NCI-H510A (cell line): ENCODE measurements at places on chromosomes 3 and 15.

DNA sequence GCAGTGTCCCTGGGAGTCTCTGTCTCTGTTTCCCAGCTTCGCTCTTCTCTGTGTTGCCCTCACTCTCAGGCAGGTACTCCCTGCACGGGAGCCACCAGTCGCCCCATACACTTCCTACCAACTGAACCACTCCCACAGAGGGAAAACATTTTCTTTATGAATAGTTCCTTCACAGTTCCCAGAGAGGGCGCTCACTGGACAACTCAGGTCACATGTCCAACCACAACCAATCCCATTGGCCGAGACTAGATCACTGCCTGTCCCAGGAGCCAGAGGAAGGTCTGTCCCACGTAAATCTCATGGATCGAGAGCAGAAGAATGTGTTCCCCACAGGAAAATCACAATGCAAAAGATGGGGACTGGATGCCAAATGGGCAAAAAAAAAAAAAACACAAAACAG is 26.1 kb downstream of the GRK7 start:
- no peak for DNase-seq

DNA sequence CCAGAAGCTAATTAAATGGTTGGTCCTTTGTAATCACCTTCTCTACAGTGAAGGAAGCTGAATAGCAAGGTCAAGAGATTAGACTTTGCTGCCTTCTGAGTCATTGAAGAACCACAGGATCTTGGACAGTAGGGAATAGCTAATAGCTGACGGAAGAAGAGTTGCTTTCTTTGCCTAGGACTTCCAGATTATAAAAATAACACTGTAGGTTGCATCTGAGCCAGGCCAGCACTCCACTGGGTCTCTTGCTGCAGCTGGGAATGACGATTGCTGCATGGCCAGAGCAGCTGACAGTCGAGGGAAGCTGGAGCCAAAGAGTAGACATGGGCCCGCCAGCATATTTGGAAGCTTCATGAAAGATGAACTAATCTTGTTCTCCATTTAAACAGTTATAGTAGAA is 81.5 kb upstream of the KCNMB2 start:
- DNase-seq = no peak

GRCh38 chr3:48709051-48709461 is 8.0 kb downstream of the IP6K2 start:
- DNase-seq = no peak

DNA sequence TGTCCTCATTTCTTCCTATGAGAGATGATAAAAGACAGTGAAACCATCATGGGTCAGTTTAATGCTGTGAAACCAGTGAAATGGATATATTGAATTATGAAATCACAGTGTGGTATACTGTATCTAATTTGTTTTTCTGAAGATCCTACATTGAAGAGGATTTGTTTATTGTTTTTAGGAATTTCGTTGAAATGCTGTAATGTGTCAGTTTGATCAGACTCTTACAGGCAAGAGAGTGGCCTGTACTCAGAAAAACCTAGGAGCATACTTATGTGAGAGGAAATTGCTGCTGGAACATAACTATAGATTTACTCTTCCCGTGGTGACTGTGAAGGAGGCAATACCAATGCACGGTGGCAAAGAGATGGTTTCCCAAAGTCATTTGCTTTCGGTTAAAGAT is 29.1 kb upstream of the ONECUT1 start:
- DNase-seq = no peak

DNA sequence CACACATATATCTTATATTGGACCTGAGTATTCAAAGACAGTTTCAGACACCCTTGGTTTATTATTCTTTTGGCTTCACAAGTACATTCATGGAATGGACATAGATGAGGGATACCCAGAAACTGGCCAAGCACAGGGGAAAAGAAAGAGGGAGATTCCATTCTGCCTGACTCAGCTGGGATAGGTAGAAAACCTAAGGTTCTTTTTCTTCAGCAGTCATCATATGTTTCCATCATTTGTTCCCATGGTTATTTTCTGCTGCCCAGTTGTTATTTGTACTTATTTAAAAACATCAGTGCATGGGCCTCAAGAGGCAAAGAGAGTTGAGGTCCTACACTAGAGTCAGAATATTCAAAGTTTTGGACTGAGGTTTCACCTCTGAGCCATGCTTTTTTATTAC is 91.8 kb downstream of the FILIP1L start:
- DNase-seq = no peak

GRCh38 chr3:40518848-40519247 is 5.9 kb upstream of the ZNF621 start:
- no peak for DNase-seq

DNA sequence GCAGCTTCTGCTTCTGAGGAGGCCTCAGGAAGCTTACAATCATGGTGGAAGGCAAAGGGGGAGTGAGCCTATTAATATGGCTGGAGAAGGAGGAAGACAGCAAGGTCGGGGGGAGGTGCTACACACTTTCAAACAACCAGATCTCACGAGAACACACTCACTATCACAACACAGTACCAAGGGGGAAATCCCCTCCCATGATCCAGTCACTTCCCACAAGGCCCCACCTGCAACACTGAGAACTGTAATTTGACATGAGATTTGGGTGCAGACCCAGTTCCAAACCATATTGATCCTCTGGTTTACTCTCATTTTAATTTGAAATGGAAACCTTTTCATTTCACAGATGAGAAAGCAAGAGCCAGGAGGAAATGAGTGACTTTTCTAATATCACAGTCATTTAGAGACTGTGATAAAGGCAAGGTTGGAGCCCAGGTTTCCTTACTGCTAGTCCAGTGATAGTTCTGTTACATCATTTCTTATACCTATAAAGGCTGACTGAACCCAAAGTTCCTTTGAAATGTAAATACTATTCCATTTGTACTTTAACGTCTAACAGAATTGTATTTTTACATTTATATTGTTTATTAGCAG is 105.8 kb upstream of the GAP43 start:
- DNase-seq = no peak

- no peak for DNase-seq
These were observed 19.7 kb upstream of the PSMD6 start for GRCh38 chr3:64042952-64043351.

- DNase-seq = no peak
These were observed 19.7 kb downstream of the ANKDD1A start for GRCh38 chr15:64931381-64931780.

DNA sequence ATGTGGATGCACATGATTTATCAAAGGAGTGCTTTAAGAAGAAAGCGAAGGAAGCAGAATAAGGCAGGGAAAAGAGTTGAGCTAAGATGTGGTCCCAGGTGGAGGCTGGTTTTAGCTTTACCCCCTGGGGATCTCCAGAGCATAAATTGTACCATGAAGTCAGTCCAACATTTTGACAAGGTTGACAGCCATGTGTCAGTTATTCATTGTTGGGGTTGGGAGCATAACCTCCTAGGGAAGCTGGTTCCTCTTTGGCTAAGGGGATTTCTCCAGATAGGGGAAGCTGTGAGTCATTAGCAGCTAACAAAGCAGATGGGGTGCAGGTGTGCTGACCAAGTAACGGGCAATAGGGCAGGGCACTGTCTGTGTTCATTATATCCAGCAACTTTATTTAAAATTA is 123.7 kb upstream of the IGSF10 start:
- DNase-seq = no peak

DNA sequence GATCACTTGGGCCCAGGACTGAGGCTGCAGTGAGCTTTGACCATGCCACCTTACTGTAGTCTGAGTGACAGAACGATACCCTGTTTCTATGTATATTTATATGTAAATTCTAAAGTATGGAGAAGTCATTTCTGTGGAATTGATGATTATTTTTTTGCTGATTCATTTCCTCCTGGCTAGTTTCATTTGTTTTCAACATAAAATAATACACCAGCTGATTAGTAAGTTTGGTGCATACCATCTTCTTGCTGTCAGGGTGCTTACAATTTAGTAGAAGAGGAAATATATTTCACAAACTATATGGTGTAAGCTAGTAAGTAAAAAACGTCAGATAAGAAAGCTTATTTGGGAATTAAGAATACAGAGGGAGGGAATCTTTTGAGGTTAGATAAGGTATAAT is 36.0 kb downstream of the SLC25A26 start:
- DNase-seq = no peak

DNA sequence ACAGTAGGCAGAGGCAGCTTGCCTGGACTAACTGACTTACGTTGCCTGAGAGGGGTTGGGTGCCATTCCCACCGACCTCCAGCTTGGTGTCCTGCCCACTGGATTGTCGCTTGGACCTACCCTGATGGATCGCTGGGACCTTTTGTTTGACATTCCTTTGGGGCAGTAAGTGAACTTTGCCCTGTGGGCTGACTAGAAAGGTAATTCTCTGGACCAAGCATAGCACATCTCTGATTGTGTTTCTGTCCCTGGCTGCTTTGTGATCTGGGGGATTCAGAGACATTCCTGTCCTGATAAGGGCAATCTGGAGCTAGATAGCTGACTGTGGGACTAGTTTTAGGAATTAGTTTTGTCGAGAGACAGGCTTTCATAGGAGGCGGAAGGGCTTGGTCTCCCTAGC is 19.5 kb upstream of the IFT57 start:
- no peak for DNase-seq

DNA sequence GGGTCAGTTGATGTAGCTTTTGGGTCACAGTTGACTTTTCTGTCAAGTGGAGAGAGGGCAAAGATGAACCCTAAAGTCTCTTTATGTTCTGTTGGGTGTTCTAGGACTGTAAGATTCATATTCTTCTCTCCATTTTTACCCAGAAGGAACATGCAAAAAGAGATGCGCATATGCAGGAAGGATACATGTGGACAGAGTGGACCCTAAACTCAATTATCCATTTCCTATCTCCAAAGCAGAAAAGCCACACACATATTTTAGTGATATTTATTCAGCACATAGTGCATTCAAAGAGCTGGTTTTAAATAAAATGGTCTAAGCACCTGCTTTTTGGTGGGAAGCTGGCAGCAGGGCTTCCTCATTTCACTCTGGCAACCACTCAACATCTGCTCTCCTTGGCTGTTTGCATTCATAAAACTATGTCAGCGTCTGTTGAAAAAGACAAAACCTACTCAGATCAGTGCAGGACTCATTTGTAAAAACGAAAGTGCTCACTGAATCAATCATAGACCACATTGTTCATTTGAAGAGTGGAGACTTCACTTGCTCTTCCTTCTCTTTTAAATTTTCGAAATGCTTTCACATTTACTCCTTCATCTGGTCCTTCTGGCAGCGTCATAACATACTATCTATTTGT is 96.6 kb downstream of the SEMA6D start:
- no peak for DNase-seq

- no peak for DNase-seq
These were observed 50.0 kb upstream of the CORO2B start for GRCh38 chr15:68528626-68529290.

GRCh38 chr3:5264896-5265770 is 77.6 kb downstream of the EDEM1 start:
- no peak for DNase-seq

DNA sequence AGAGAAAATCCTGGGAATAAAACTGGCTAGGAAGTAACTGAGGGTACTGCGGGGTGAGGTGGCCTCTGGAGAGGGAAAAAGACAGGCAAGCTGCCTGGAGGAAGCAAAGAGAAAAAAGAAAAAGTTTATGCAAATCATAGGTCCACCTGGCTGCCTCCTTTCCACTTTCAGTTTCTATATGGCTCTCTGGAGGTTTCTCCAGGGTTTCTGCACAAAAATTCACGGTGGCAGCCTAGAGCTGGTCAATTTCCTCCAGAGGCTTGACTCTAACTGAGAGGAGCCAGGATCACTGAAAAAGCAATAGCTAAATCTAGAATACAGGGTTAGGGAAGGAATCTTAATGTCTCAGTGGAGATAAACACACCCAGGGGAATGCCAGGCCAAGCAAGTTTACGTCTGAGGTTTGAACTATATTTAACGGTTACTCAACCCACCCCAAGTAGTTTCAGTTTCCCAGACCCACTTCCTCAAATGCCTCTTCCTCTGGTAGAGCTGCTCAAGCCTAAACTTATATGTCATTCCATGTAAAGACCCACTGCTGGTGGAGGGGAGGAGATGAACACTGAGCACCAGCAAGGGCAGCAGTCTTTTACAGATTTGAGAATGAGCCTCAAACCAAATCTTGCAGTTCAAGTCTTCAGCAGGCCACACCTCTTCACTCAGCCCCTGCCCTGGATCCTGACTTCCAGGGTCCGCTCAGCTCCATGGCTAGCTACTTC is 5.7 kb downstream of the LYSMD2 start:
- DNase-seq = no peak

DNA sequence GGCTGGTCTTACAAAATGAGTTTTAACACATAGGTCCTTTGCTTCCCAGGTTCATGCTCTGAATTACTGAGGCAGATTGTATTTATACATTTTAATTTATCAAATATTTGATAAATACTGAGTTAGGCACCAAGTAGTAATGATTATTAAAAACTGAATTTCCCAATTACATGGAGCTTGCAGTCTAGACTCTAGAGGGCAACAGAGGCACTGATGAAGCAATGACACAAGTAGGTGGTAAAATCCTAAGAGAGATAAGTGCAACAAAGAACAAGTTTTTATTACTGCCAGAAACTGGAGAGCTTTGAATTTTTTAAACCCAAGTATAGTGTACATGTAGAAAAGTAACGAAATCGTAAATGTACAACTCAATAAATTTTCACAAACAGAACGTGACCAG is 406.2 kb upstream of the RARB start:
- DNase-seq = no peak

- no peak for DNase-seq
These were observed 50.7 kb upstream of the RAD18 start for GRCh38 chr3:9013782-9014563.

- no peak for DNase-seq
These were observed 1.4 kb downstream of the ZNF609 start for GRCh38 chr15:64461721-64462162.

DNA sequence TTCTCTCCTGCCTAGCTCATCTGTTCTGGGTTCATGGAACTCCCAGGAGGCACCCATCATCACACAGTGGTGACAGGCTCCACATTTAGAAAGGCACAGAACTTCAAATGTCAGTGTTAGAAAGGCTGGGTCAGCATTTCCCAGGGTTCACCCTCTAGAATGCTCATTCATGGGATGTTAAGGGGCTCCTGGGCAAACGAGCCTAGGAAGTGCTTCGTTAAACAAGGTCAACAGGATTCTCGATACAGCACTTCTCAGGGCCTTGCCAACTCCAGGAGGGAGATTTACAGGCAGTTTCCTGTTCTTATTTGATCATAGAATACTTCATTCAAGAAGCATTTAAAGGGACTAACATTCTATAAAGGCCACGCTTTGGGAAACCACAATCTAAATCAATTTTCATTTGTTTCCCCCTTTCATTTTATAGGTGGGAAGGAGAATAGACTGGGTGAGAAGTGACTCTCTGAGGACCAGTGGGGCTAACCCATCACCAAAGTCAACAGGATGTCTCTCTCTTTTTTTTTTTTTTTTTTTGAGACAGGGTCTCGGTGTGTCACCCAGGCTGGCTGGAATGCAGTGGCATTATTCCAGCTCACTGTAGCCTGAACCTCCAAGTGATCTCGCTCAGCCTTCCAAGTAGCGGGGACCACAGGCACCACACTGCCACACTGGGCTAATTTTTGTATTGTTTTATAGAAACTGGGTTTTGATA is 14.3 kb downstream of the IGDCC4 start:
- DNase-seq = no peak

DNA sequence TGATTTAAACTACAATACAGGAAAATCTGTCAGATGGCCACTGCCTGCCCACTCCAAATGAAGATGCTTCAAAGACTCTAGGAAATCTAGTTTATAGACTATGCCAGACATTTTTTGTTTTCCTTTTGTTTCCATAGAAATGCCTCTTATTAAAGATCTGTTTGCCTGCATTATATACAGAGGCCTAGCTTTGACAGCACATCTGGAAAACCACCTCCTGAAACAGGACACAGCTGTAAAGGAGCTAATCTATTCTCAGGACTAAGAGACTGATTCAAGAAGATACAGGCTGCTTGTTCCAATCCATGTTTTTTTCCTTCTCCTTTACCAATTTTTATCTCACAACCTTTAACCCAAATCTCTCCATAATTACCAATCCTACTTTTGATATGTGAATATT is 75.3 kb upstream of the STRIT1 start:
- DNase-seq = no peak
